ENCODE measurements at places on chromosomes 3 and 15. TPM values are rescaled to one million over a fixed set of nuclear protein-coding genes. Genes with fewer than 3 reads are reported as not detected.

CAMK2N2 gene
- total RNA-seq = 5.0 TPM

- no peak for DNase-seq
- no peaks in the 10 kb centered on the region for H3K36me3 ChIP-seq
- 0 out of 2 replicates have a peak, but pooled peaks cover 2% of the 10 kb centered on the region for H3K27me3 ChIP-seq
- no peak overlapping the region for H3K27ac ChIP-seq
- H3K4me3 ChIP-seq = no peak overlapping the region
- no peaks in the 10 kb centered on the region for H3K4me1 ChIP-seq
These were observed 246.7 kb upstream of the CBLB start for GRCh38 chr3:106115557-106115956.

GRCh38 chr15:86894269-86894668, 814.6 kb downstream of the AGBL1 start:
- H3K4me3 ChIP-seq = no peak overlapping the region
- H3K36me3 ChIP-seq = no peaks in the 10 kb centered on the region
- DNase-seq = no peak
- no peaks in the 10 kb centered on the region for H3K4me1 ChIP-seq
- no peak overlapping the region for H3K27ac ChIP-seq

- H3K27ac ChIP-seq = no peak overlapping the region
- no peak overlapping the region for H3K4me3 ChIP-seq
- H3K4me1 ChIP-seq = no peaks in the 10 kb centered on the region
- no peaks in the 10 kb centered on the region for H3K27me3 ChIP-seq
- DNase-seq = no peak
- no peaks in the 10 kb centered on the region for H3K36me3 ChIP-seq
These were observed 737 bp downstream of the DNAJA4 start for GRCh38 chr15:78265137-78265460.

DNA sequence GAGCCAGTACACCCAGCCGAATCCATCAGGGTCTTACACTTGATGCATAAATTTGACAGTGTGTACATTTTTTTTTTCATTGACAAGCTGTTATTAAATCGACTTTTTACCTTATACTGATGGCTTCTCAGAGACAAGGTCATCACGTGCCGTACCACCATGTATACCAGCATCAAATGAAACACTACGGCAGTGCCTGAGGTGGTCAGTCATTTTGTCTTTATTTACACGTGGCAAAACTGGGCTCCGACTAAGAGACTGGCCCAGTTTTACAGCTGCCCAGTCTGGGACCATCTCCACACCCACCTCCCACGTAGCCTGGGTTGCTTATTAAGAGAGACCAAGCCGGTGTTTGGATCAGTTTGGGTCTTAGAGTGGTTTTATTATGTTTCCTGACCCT, 57.4 kb downstream of the TMEM266 start:
- H3K27ac ChIP-seq = no peak overlapping the region
- H3K36me3 ChIP-seq = no peaks in the 10 kb centered on the region
- no peak for DNase-seq
- no peak overlapping the region for H3K4me3 ChIP-seq
- no peaks in the 10 kb centered on the region for H3K4me1 ChIP-seq

- no peak overlapping the region for H3K27ac ChIP-seq
- no peaks in the 10 kb centered on the region for H3K36me3 ChIP-seq
- no peak for DNase-seq
- no peaks in the 10 kb centered on the region for H3K27me3 ChIP-seq
These were observed 55.3 kb downstream of the TPRA1 start for GRCh38 chr3:127535106-127535785.

DNA sequence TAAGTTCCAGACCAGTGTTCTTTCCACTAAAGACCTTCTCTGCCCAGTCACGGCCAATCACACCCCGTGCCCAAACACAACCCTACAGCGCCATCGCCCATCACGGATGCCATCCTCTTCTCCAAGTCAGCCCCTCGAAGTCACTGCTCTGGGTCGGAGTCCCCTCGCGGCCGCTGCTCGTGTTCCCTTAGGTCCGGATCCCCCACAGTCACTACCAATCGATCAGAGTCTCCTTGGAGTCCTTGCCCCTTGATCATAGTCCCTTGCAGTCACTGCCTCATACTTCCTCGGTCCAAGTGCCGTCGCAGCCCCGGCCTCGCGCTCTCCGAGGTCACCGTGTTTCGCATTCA, 461 bp downstream of the PCYT1A start:
- peak overlapping the region; percentile 60 for H3K27ac ChIP-seq
- H3K27me3 ChIP-seq = no peaks in the 10 kb centered on the region
- H3K4me3 ChIP-seq = peak overlapping the region; percentile 93

ZPLD1 gene
- total RNA-seq = not detected

All from Karpas-422 (cell line).